GM13976 (cell line): ENCODE measurements at places on chromosomes 16 and 17.
A peak's percentile ranks its signal among the peaks of the same experiment; 100 is the strongest.

DNA sequence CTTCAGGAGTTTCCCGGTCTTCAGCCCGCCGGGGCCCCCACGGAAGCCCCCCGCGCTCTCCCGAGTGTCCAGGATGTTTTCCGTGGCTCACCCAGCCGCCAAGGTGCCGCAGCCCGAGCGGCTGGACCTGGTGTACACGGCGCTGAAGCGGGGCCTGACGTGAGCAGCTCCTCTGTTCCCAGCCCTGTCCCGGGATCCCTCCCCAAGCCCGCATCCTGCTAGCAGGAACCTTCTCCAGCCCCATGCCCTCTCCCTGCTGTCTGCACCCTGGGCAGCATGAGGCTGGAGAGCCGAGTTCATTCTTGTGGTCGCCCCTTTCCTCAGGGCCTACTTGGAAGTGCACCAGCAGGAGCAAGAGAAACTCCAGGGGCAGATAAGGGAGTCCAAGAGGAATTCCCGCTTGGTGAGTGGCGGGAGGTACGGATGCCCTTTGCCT lies 10.1 kb downstream of the RIPOR1 start:
- no peak for DNase-seq

DNA sequence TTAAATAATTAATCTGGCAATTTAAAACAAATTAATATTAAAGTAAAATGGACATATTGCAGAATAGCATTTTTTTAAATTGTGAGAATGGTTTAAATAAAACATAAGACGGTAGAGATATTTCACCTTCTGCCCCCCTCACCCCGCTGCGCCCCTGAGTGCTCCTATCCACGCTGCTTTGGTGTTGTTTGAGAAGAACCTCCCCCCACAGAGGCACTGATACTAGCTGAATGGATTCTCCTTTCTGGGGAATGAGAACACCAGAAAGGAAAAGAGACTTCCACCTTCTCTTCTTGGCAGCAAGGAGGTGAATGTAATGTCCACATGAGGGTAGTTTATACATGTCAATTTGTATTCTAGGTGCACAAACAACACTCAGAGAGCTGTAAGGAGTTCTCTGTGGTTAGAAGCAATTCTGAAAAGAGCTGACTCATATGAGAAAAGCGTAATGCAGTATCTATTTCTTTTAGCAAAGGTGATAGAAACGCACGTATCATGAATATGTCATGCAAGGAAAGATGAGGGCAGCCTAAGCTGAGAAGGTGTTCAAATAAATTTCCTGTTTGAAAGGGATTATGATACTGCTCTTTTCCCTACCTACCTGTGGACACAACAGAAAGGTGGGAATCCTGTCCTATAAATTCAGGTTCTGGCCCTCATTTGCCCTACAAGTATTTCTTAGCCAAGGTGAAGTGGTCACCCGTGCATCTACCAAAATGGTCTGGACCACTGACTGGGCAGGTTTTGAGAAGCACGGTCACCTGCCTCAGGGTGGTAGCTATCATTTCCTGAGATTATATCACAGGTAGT lies 126.9 kb downstream of the PARN start:
- DNase-seq, result peak; percentile 54

- DNase-seq, result no peak
Measured at GRCh38 chr17:17958982-17959381, 13.2 kb downstream of the TOM1L2 start.

- peak; percentile 71 for DNase-seq
Measured at GRCh38 chr16:77675464-77676324, 46.6 kb upstream of the NUDT7 start.

DNA sequence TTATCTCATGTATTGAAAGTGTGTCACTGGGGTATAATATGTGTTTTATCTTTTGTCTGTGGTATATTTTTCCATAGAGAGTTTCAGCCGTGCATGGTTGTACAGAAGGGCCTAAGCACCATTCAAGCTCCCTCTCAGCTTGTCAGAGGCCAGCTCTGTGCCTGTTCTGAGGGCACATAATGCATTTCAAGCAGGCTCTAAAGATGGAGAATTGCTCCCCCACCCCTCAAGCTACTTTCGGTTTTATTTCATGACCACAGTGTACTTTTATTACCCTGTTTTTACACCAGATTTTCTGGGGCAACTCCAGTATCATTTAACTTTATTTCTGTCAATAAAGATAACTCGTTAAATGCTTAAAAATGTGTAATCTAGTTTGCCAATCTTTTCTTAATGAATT lies 131.7 kb downstream of the SHISA6 start:
- no peak for DNase-seq

- no peak for DNase-seq
Measured at GRCh38 chr17:34308371-34308770, 10.9 kb upstream of the CCL8 start.

- DNase-seq, result no peak
Measured at GRCh38 chr16:57489229-57489628, 2.9 kb upstream of the DOK4 start.

DNA sequence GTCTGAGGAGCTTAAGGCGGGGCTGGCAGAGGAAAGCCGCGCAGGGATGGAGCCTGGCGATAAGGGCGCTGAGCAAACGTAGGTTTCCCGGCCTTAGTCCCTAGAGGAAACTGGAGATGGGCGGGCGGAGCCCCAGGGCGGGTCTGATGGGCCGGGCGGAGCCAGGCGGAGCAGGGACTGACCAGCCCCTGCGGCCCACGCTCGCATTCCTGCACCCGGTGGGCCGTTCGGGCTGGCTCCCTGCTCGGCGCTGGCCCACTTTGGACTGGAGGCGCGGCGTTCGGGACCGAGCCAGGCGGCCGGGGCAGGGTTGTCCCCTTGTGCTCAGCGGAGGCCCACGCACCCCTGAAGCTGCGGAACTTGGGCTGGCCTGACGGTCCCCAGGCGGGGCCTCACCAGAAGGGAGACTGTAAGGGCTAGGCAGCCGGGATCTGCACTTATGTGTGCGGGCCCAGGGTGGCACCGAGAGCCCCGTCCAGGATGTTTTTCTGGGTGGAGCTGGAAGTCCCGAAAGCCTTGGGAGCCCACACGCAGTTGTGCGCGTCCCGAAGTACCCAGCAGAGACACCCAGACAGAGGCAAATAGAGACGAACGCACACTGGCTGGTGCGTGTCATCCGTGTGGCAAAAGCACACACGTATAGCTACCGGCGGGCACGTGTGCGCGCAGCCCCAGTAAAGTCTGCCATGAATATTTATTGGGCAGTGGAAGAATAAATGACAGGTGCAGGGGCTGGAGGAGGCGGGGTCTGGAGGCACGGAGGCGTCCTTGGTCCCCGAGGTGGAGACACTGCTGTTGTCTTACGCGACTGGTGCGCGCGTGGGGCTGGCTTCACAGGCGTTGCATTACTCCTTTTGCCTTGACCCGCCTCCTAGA lies 1.4 kb downstream of the PYDC1 start:
- peak; percentile 72 for DNase-seq

DNA sequence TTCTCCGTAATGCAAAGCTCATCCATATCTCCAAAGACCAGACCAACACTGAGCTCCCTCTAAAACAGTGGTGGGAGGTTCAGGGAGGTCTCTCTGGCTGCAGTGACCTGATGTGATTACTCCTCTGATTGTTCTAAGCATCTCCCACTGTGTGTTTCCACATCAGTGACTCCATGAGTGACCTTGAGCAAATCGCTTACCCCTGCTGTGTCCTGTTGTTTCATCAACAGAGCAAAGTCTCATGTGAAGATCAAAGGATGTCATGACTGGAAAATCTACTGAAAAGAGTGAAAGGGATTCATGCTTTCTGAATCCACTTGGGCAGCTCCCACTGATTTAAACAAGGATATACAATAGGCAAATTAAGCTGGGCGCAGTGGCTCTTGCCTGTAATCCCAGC lies 352.9 kb downstream of the TMEM114 start:
- DNase-seq, result no peak

DNA sequence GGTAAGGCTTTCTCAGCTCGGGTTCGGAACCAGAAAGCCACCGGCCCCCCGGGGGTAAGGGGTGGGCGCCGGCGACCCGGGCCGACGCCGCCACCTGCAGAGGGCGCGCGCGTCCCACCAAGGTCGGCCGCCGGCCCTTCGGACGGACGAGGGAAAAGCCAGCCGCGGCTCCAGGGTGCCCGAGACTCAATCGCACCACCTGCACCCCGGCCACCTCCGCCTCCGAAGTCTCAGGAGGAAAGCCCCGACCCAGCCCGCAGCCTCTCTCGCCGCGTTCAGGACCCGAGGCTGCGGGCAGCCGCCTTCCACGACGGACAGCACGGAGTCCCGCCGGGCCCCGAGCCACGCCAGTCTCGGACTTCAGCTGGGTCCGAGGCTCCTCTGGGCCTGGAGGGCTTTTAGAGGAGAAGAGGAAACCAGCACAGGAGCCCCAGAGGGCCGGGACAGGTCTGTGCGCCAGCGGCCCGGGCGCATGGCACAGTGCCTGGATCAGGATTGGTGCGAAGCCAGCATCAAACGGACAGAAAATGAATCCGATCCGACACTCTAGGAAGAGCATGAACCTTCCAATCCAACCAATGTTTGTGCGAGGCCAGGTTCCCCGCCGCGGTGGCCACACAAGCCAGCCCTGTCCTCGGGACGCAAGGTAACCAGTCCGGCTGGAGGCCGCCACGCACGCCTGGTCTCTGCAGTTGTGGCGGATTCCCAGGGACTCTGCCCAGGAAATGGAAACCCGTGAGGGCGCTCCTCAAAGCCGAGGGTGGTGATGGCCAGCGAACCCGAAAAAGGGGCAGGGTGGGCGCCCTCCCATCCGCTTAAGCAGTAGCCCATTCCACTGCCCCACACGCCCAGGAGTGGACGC lies 6.7 kb downstream of the CBX8 start:
- DNase-seq, result peak; percentile 87

- no peak for DNase-seq
Measured at GRCh38 chr17:82399601-82400101, 18.5 kb upstream of the HEXD start.

GRCh38 chr17:28749516-28750177 lies 5.8 kb downstream of the TRAF4 start:
- no peak for DNase-seq

DNA sequence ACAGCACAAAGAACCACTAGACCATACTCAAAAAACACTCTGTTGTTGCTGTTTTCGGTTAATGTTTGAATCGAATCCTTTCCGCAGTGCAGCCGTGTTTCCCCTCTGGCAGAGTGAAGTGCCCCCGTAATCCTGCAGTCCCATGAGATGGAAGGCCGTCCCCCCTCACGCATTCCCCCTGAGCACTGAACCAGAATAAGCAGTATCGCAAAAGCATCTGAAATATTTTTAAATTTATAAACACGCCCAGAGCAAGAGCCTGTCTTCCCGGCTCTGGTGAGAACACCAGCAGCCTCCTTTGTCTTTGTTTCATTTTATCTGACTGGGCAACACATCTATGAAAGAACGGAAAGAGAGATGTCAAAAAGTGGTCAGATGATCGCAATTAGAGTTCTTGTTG lies 121.0 kb upstream of the ADAMTS18 start:
- DNase-seq, result no peak

- DNase-seq, result no peak
Measured at GRCh38 chr17:11803231-11803969, 193.9 kb downstream of the ZNF18 start.

DNA sequence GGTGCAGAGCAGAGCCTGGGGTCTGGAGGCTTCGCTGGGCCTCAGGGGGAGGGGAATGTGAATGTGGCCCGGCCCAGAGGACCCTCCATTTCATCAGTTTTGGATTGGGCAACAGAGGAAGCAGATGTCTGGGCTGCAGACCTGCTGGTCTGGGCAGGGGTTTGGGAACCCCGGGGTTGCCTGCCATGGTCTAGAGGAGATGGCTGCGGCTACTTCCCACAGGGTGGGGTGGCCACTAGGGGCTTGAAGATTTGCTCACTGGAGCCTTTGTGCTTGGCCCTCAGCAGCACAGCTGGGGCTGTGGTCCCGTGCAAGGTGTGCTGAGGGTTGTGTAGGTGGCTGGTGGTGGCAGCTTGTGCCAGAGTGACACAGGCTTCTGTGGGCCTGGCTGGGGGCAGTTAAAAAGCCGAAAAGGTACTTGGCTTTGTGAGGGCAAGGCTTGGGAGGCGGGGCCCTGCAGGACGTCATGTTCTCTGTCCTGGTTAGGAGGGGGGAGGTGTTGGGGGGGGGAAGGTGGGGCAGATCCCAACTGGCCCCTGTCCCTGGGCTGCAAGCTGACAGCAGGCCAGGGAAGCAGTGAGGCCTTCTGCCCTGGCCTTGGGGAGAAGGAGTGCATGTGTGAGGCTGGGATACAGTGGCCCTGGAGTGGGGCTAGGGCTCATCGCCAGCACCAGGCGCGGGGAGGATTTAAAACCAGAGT lies 98.0 kb downstream of the KPNA2 start:
- DNase-seq, result no peak

- DNase-seq, result no peak
Measured at GRCh38 chr16:9270424-9270823, 179.0 kb downstream of the HAPSTR1 start.

- DNase-seq, result no peak
Measured at GRCh38 chr16:58331024-58331707, 36.3 kb upstream of the PRSS54 start.

DNA sequence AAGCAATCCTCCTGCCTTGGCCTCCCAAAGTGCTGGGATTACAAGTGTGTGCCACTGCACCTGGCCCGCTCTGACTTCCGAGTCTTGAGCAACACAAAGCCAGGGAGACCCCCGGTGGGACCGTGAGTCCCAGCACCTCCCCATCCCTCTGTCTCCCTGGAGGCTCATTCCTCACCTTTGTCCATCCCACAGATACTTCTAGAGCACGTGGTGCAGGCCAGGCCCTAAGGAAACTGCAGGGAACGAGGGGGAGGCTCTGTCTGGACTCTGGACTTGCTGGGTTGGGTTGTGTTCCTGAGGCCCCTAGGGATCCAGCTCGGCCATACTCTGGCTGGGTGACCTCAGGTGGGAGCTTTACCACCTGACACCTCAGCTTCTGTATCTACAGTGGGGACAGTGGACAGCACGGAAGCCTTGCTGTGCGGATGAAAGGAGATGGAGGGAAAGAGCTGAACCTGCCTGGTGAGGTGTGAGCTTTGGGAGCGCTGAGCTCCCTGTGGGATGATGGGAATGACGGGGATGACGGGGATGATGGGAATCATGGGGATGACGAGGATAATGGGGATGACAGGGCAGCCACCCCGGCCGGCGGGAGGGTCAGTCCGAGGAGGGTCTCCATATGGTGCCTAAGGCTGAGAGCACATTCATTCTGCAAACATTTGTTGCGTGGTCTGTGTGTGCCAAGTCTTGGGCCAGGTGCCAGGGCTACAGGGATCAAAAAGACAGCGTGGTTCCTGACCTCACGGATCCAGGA lies 26.6 kb downstream of the C16orf74 start:
- DNase-seq, result no peak

DNA sequence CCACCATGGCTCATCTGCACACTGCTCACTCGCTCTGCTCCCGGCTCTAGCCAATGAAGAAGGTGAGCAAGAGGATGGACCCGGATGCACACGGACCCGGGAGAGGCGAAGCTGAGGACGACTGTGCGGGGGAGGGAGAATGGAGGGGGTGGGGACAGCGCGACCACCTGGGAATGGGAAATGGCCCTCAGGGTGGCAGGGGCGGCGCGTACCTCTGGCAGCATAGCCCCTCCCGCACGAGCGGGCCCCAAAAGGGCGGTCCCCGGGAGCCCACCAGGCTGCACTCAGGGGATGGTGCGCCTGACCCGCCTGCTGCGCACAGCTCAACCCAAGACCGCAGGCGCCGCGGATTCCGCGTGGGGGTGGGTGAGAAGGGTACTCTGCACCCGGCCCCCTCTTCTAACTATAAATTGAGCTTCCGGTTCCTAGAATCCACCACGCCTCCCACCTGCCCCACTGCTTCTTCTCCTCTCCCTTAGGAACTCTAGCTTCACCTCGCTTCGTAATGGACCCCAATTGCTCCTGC lies 6.1 kb downstream of the MT1H start:
- no peak for DNase-seq
